AG04450 (cell line): ENCODE measurements at places on chromosomes 7 and 10.

GRCh38 chr7:46206476-46207060, 285.5 kb upstream of the IGFBP3 start:
- DNase-seq = no peak

DNA sequence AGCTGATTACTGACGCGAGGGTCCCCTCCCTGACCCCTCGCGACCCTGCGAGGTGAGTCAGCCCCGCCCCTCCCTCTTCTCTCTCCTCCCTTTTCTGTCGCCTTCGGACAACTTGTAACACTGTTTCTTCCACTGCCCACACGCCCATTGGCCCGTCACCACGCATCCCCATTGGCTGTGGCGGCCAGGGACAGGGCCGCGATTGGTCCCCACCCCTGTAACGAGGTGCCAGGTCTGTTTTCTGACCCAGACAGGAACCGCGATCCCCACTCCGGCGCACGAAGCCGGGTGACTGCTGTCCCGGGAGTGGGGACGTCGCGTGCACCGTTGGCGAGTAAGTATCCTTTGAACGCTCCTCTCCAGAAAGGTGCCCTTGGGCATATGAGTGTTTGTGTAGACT, at the start of gene STRA8:
STRA8 (plus strand) TSS at position 269 of the 400 bp plus-strand sequence. CDS start 6,687 bp downstream, outside the sequence.
- no peak for DNase-seq

DNA sequence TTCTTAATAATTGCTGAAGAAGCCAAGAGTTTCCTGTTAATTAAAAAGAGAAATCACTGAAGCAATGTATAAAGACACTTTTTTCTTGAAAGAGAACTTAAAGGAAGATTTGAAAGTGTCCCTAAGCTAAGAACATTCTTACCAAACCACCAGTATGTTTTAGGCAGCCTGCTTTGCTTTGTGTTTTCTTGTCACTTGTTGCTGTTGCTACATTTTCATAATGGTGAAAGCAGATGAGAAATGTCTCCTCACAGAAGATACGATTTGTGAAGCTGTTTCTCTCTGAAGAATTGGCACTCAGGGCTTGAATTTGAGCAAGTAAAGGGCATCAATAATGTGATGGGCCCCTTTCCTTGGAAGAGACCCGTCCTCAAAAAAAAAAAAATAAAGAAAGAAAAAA, 30.9 kb downstream of the TCF7L2 start:
- DNase-seq = no peak

DNA sequence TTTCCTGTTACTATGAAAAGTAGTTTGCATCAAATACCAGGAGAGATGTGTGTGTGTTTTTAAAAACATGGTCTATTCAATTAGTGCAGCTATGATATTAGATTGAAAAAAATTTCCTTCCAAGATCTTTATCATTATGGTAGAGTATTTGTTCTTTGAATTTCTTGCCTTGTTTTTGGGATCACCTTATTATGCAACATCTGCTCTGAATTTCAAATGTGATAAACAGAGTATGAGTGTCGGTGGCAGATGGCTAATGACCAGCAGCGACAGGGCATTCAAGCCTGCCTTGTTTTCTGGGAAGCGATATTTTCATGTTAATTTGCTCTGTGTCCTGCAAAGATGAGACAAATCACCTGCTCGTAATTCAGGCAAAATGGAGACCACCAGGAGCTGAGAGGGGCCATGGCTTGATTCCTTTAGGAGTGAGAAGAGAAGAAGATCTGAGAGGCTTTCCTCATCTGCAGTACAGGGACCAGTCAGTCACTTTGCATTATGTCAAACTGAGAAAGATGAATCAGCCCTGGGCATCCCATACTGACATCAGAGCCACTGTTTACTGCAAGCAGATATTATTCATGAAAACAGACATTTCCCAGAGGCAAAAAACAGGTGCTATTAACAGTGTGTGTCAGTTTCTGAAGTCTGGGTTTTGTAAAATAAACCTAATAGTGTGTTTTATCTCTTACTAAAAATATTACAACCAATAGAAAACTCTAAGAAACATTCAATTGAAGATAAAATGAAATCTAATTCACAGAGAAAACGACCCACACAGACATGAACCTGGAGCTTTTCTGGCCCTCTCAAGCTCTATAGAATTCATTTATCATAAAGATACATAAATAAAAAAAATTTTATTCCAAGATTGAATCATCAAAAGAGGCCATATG, 67.6 kb downstream of the CDK6 start:
- no peak for DNase-seq

DNA sequence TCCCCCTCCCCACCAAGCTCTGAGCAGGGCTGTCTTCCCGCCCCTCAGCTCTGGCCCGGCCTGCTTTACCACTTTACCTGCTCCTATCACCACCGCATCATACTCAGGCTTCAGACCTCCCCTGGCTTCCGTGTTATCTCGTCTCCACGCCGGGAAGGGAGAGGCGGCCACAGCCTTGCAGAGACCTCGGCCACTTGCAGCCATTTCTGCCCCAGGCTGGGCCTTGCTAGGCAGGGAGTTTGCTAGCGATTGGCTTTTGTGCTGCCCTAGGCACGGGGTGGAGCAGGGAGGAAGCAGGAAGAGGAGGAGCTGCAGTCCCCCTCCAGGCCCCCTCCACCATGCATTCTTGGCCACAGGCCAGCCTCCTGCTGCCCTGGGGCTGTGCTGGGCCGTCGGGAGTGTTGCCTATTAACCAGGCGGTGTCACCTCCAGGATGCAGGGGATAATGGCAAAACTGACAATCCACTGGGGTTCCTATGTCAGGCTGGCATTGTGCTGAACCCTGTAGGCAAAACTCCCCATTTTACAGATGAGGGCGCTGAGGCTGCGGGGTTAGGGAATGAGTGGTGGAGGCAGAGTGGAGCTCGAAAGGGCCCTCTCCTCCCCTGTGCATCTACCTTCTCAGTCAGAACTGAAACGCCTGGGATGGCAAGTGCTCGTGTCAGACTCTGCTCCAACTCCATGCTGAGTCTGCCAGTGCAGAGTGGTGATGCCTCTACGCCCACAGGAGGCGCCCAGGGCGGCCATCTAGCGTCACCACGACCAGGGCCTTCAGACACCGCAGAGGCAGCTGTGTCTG, at the start of gene PYROXD2:
PYROXD2 (minus strand) TSS at position 251 of the 799 bp plus-strand sequence; CDS start at position 204, 47 bp downstream.
- DNase-seq = peak; percentile 81

DNA sequence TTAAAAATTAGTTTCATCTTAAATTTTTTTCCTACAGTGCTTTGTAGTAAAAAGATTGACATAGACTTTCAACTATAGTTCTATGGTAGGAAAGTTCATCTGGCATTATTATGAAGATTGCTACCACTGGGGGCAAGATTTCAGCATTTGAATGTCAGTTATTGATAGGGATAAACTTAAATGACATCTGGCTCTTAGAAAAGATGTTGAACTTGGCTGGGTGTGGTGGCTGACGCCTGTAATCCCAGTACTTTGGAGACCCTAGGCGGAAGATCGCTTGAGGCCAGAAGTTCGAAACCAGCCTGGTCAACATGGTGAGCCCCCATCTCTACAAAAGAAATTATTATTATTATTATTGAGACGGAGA, 1.4 kb upstream of the TRA2A start:
- DNase-seq = no peak

- no peak for DNase-seq
Observed at GRCh38 chr10:132905661-132906060, 36.7 kb downstream of the CFAP46 start.

- no peak for DNase-seq
Observed at GRCh38 chr7:65731562-65732035, 141.3 kb upstream of the VKORC1L1 start.

DNA sequence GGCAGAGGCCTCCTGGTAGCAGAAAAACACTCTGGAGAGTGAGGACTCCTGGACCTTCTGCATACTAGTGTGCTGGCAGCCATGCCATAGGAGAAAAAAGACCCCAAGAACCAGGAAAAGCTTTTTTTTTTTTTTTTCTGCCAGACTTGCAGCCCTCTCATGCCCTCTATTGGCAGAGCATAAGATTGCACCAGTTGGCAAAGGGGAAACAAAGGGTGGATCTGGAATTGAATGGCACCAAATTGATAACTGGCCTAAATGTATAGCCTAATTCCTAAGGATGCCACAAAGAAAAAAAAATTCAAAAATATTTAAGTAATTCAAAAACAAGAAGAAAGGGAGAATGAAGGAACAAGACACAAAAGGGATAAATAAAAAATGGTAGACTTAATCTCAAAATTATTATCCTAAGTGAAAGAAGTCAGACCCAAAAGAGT, 112.5 kb upstream of the GHITM start:
- no peak for DNase-seq

GRCh38 chr10:67072654-67073053, 146.8 kb downstream of the LRRTM3 start:
- no peak for DNase-seq

GRCh38 chr10:94992811-94993210, 54.4 kb downstream of the CYP2C9 start:
- no peak for DNase-seq

GRCh38 chr10:97919012-97919411, 69.4 kb downstream of the GOLGA7B start:
- no peak for DNase-seq

DNA sequence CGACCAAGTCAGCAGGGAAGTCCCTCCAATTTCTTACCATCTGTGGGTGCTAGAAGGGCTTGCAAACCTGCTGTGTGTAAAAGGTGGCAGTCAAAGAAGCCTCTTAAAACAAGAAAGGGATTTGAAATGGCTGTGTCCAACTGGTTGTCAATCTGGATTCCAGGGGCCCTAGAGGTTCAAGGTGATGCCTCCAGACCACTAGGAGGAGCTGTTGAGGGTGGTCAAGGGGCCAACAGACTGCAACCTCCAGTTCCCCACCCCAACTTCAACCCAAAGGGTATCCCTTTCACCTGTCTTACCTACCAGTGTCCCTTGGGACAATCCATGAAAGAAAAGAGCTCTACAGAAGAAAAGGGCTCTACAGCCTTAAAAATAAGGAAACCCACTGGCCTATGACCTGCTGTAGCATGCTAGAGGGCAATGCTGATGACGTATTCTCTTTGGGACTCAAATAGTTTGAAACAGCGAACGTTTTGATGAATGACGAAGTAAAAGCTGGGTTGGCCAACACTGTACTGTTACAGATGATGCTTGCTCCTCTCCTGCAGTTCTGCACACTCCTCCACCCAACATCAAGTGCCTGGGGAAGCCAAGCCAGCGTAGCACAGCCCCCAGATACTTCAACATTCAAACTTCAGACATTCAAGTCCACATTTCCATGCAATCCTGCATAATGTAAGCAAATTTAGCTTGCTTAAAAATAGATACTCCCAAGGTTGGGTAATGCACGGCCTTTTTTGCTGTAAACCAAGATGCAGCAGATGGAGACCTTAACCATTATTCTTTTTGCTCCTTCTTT, 45.9 kb upstream of the WDR11 start:
- no peak for DNase-seq

DNA sequence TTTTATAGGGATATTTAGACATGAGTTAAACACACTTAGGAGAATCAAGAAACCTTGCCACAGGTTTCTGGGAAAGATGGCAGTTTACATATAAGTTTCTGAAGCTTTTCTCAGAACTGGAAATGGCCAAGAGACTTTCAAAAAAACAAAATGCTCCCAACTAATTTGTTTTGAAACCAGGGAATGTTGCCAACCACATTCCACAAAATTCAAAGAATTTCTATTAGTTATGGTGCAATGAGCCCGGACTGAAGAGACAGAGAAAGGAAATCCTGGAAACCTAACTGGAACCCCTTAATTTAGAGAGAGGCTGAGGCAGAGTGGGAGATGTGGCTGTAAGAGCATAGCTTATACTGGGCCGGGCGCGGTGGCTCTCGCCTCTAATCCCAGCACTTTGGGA, 128.5 kb downstream of the PTEN start:
- no peak for DNase-seq

GRCh38 chr10:4107285-4107851, 322.4 kb upstream of the KLF6 start:
- DNase-seq = no peak
